Body of pancreas (tissue), 4 donors: ENCODE measurements at places on chromosomes 5 and 9.

DNA sequence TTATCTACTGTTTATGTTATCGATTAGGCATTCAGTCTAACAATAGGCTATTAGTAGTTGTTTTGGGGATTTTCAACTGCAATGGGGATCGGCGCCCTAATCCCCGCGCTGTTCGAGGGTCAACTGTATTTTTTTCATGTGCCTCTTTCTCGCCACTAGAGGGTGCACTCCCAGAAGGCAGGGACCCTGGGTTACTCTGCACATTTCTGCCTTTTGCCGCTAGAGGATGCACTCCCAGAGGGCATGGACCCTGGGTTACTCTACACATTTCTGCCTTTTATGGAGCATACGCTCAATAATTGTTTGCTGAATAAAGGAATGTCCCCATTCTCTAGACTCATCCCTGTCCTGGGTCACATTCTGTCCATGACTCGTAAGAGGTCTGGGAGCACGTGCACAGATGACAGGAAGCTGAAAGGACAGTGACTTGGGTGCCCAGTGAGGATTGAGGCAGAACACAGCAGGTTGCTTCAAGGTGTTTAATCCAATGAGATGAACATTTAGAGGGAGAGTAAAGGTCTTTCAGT lies 27.9 kb upstream of the RECK start:
- DNase-seq = peak; percentile 57

DNA sequence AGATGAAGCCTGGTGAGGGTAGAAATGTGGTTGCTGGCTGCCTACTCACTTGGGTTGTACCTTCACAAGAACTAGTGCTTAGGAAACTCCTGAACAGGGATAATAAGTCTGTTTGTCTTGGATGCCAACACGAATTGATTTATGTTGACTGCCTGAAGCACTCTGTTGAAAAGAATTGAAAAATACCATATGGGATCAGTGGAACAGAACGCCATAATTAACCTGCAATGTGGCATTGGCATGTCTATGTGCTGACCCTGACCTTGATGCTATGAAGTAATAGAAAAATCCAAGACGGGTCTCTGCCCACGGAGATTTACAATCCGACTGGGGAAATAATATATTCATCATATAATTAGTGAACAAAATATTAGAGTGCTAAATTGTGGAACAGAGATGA lies 10.5 kb downstream of the LIX1 start:
- DNase-seq = no peak

GRCh38 chr5:107389775-107390148 lies 281.0 kb downstream of the EFNA5 start:
- no peak for DNase-seq

DNA sequence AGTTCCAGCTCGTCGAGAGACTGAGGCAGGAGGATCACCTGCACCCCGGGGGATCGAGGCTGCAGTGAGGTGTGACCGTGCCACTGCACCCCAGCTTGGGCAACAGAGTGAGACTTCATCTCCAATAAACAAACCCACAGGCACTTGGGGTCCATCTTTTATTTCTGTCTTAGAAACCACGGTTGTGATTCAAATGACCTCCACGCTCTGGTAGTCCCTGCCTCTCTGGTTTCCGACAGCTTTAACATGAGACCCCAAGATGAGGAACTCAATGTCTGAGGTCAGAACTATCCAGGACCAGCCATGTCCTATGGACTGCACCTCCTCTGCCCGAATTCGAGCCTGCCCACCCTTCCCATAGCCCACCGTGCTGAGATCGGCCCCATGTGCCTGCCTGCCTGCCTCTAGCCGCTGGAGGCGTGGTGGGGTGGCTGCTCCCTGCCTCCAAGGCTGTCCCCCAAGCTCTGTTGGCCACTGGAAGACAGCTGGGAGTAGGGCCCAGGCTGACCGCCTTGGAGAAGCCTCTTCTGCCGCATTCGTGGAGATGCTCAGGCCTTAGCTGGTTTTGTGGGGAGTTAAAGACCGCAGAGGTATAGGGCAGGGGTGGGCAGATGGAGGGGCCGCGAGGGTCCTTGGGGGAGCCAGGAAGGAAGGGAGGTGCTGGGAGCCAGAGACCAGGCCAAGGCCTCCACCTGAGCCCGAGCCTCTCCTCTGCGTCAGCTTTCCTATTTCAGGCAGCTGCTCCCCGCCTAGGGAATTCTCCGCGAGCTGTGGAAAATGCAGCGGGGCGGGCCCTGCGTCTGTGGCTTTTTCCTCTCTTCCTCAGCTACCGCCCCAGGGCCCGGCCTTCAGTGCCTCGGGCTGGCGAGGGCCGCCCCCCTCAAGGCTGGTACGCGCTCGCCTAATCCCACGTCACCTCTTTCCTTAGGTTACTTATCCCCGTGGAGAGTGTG lies 6.9 kb upstream of the WDR5 start:
- DNase-seq = no peak

- DNase-seq = no peak
Observed at GRCh38 chr5:150595466-150596031, 44.9 kb upstream of the SYNPO start.

DNA sequence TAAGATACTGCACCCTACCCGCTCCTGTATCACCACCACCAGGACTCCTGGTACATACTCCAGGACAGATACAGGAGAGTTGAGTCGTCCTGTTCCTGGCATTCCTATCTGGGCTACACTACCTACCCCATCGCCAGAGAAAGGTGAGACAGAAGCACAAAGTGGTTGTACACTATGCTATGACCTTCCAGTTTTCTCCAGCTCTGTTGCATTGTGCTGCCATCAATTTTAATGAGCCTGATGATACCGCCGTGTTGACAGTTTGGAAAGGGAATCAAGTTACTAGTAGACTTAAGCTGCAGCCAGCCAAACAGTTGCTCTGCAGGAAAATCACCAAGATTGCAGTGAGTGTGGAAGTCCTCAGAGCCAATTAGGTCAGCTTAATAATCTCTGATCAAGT lies 35.2 kb downstream of the ANP32B start:
- no peak for DNase-seq

- DNase-seq = no peak
Observed at GRCh38 chr9:7988644-7989280, 189.2 kb upstream of the DMAC1 start.

- peak; percentile 78 for DNase-seq
Observed at GRCh38 chr5:141848744-141849414, 29.3 kb downstream of the PCDH1 start.

GRCh38 chr9:27054125-27054524 lies 48.7 kb upstream of the LRRC19 start:
- DNase-seq = no peak

DNA sequence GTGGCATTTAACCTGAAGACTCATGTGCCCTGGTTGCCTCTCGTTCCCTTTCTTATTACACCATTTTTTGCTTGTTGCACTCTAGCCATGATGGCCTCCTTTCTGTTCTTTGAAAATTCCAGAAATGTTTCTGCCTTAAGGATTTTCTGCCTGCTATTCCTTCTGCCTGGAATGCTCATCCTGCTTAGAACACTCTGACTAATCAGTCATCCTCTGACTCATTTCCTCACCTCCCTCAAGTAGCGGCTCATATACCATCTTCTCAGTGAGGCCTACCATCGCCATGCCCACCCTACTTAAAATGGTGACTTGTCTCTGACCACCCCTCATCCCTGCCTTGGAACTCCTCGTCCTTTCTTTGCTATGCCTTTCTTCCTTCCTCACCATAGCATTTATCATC lies 68.8 kb downstream of the KIF4B start:
- DNase-seq = no peak

- no peak for DNase-seq
Observed at GRCh38 chr9:83285445-83286225, 222.7 kb upstream of the RASEF start.

DNA sequence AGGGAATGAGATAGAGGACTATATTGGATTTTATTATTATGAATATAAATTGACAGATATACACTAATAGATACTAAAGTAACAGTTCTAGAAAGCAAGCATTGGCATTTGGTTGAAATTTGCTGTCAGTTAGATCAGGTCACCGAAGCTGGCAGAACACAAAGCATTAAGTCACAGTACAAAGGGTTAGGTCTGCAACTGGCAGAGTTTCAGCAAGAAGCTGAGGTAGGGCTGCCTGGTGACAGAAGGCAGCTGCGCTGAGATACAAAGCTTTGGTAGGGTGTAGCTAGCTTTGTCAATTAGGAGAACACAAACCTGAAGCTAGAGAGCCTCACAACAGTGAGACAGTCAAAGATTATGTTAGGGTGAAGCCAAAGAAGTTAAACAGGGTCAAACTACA lies 6.3 kb upstream of the CSNK1G3 start:
- DNase-seq = peak; percentile 50

GRCh38 chr5:125499636-125500332 lies 753.3 kb upstream of the ZNF608 start:
- DNase-seq = no peak

DNA sequence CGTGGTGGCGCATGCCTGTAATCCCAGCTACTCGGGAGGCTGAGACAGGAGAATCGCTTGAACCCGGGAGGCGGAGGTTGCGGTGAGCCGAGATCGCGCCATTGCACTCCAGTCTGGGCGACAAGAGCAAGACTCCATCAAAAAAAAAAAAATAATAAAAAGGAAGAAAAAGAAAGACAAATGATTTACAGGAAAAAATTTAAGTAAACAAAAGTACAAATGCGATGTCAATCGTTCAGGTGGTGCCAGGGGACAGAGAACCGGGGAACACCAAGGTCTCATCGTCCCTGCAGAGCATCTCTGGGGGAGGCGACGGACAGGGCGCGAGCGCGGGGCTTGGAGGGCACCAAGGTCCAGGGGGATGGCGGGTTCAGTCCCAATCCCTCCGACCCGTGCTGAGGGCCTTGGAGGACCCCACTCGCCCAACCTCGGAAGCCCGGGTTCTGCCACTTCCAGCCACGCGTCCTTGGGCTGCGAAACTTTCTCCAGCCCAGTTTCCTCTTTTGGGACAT lies 607 bp upstream of the HNRNPAB start:
- DNase-seq = no peak

- DNase-seq = no peak
Observed at GRCh38 chr5:174064171-174064570, 18.7 kb downstream of the NSG2 start.

- DNase-seq = peak; percentile 14
Observed at GRCh38 chr5:58606064-58606463, 23.2 kb downstream of the RAB3C start.

DNA sequence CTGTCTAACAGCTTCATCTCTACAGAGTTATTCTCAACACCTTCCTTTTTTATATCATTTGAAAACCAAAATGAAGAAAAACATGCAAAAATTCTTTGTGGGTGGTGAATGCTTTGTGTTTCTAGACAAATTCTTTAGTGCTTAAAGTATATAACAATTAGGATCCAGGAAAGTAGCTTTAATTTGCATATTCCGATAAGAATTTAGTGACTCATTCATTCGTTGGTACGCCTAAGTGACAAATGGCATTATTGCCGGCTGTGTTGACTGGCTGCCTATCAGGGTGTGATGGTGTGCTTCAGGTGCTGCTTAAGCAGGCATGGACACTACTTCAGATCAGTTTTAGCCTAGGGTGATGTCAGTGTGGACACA lies 35.2 kb downstream of the LMNB1 start:
- DNase-seq = no peak

DNA sequence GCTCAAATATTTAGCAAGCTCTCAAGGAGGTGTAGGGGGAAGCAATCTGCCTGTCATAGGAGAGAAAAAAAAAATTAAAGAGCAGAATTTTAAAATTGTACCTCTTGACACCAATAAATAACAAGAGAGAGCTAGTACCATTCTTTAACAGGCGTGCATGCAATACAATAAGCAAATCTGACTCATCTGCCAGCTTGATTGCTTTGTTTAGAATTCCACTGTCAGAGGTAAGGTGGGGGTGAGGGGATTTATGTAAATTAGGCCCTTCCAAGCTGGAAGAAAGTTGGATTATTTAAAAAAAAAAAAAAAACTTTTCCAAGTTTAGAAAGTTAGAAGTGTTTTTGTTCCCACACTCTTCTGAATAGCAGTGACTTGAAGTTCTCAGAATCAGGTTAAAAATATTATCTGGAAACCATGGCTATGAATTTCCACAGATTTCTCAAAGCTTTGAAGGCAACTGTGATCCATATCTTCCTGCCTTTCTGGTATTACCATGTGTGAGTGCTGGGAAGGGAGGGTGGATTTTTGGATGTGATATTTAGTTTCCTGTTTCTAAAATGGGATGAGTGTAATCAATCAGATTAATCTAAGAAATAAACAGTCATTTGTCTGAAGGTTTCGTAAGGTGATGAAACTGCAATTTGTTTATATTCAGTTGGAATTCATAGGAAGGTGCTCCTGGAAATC lies 477.5 kb downstream of the TLE4 start:
- no peak for DNase-seq

DNA sequence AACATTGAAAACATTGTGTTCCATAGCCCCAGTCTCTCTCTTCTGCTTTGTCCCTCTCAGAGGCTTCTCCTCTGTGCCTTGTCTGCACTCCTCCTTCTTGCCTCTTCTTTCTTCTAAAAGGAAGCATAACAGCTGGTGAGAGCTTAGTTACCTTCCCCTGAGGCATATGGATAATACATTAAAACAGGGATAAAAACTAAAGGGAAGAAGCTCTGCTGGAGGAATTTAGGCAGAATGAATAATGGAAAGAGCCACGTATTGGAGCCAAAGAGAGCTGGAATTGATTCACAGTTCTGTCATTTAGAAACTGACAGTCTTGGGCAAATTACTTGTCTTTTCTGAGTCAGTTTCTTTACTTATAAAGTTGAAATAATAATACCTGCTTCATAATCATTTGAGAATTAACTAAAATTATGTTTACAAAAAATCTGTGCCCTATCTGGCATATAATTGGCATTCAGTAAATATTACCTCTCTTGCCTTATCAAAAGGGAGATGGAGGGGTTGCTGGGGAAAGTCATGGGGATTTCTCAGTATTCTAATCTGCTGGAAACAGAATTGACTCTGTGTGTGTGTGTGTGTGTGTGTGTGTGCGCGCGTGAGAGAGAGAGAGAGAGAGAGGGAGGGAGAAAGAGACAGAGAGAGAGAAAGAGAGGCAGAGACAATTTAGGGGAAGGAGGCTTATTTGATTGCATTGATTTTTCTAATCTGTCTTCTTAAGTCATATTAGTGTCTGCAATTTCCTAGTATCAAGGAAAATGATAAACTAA lies 20.2 kb downstream of the ZNF474 start:
- DNase-seq = no peak

- DNase-seq = no peak
Observed at GRCh38 chr5:158882236-158882635, 217.5 kb downstream of the EBF1 start.

DNA sequence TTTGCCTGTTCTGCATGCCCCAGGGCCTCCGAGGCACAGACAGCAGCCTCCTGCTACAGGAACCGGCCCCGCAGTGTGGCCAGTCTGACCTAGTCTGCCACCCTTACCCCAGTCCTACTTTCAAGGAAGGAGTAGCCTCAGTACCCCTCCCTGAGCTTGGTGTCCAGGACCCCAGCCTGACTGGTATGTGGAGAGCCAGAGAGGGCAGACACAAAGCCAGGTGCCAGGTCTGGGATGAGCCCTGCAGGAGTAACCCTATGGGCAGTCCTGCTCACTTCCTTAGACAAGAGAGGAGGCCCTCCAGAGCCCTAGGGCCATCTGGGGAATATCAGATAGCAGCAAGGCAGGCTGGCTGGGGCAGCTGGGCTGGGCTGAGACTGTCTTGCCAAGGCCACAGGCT lies 67.8 kb downstream of the NRG2 start:
- DNase-seq = no peak

- no peak for DNase-seq
Observed at GRCh38 chr5:143964919-143965318, 153.0 kb downstream of the HMHB1 start.

- no peak for DNase-seq
Observed at GRCh38 chr5:140553657-140554056, 3.6 kb downstream of the SRA1 start.

- DNase-seq = no peak
Observed at GRCh38 chr9:135830496-135830895, 76.8 kb downstream of the CAMSAP1 start.

GRCh38 chr5:124935065-124935464 lies 188.6 kb upstream of the ZNF608 start:
- DNase-seq = no peak
